ENCODE measurements at places on chromosomes 2 and 18.

DNA sequence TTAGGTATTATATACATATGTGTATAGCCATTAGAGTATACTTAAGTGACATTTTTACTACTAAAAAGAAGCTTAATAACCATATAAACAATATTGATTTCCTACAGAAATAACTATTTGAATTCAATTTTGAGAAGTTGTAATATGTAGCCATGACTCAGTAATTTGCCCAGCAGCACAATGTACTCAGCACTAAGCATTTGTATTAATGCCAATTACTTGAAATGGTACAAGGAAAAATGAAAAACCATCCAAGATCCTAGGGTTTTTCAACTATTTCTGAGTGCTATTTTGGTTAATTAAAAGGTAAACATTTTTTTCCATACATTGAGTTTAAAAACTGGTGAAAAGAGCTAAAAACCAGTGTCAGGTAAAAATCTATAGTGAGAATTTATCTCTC lies 324.0 kb downstream of the KCNJ3 start:
- no peak overlapping the region for H3K27ac ChIP-seq
- H3K4me3 ChIP-seq = no peak overlapping the region
- no peaks in the 10 kb centered on the region for H3K27me3 ChIP-seq
- H3K4me1 ChIP-seq = peaks cover 2% of the 10 kb centered on the region
- no peak for DNase-seq

DNA sequence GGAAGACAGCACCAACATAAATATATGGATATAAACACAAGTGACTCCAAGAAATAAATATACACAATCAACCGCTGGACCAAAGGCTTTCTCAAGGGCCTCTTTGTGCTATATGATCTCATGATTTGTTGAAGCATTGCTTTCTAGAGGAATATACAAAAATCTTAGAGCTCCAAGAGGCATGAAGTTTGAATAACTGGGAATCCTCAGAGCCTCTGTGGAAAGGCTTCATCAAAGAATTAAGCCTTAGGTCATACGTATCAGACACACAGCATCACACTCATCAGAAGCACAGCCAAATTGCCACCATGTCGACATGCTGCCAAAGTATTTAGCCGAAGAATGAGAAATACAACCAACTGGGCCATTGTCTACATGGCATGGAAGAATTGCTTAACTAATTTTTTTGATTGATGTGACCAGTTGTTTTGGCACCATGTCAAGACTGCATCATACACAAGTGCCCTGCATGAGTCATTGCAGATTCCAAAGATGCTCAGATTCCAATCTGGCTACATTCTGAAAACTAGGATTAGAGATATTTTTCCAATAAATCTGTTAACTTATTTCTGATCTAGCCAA lies 860.6 kb upstream of the ZEB2 start:
- H3K27ac ChIP-seq = peak overlapping the region; percentile 22
- no peak for DNase-seq
- H3K27me3 ChIP-seq = no peaks in the 10 kb centered on the region
- H3K36me3 ChIP-seq = no peaks in the 10 kb centered on the region
- peaks cover 8% of the 10 kb centered on the region for H3K4me1 ChIP-seq

DNA sequence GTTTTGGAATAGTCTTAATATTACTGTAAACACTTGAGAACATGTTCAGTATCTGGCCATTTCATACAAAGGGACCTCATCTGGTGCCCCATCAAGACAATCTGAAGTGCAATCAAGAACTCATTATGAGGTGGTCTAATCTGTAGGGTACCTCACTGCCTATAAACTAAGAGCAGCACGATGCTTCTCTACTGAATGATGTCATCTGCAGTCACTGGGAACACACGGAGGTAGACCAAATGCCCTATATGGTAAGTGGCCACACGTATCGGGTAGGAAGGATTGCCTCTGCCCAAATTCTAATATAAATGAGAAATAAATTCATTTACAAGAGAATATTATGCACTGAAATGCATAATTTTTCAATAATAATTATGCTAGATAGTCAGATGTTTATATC lies 90.4 kb downstream of the SLC8A1 start:
- DNase-seq = no peak
- H3K4me1 ChIP-seq = peaks cover 32% of the 10 kb centered on the region
- H3K4me3 ChIP-seq = no peak overlapping the region
- H3K36me3 ChIP-seq = no peaks in the 10 kb centered on the region

DNA sequence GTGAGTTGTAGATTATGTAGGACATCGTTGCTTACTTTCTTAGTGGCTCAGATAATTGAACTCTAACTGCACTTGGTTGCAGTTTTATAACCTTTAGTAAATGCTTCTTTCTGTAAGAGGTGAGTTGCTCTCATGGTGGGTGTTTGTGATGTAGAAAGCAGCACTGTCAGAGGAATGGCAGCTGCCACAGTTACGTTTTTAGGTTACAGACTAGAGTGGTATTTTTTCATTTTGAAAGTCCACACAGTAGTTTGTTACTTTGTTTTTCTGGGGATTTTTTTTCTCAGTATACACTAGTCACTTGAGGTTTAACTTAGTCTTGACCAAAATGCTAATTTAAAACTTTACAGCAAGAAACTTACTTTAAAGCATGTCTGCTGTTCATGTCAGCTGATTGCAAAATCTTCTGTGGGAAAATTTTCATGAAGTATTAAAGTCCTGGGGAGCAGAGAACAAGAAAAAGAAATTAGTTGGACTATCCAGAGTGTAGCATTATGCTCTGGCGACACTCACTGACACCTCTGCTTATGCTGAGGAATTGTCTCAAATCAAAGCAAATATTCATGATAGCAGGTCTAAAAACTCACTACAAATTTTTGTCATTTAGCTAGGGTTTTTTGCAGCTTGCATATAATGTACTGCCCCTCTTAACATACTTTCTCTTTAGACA lies 14.8 kb downstream of the AFTPH start:
- no peak overlapping the region for H3K4me3 ChIP-seq
- H3K36me3 ChIP-seq = no peaks in the 10 kb centered on the region
- H3K4me1 ChIP-seq = peaks cover 13% of the 10 kb centered on the region
- no peaks in the 10 kb centered on the region for H3K27me3 ChIP-seq
- no peak for DNase-seq

DNA sequence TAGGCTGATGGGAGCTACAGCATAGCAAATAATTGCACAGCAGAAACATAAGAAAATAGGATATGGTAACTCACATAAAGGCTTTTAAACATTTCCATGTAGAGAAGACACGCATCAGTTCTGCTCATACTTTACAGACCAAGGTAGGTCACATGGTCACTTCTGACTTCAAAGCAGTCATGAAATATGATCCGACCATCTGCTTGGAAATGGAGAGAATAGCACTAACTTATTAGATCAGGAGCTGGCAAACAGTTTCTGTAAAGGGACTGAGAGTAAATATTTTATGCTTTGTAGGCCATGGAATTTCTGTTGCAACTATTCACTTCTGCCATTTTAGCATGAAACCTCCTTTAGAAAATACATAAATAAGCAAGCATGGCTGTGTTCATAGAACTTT lies 936.6 kb upstream of the FANCL start:
- no peak for DNase-seq
- no peak overlapping the region for H3K4me3 ChIP-seq
- no peak overlapping the region for H3K27ac ChIP-seq
- H3K4me1 ChIP-seq = peaks cover 13% of the 10 kb centered on the region
- H3K36me3 ChIP-seq = no peaks in the 10 kb centered on the region
